Suppressor macrophage treated with lipopolysaccharide for 4 hours (primary cell): ENCODE measurements at places on chromosomes 16 and 17.

DNA sequence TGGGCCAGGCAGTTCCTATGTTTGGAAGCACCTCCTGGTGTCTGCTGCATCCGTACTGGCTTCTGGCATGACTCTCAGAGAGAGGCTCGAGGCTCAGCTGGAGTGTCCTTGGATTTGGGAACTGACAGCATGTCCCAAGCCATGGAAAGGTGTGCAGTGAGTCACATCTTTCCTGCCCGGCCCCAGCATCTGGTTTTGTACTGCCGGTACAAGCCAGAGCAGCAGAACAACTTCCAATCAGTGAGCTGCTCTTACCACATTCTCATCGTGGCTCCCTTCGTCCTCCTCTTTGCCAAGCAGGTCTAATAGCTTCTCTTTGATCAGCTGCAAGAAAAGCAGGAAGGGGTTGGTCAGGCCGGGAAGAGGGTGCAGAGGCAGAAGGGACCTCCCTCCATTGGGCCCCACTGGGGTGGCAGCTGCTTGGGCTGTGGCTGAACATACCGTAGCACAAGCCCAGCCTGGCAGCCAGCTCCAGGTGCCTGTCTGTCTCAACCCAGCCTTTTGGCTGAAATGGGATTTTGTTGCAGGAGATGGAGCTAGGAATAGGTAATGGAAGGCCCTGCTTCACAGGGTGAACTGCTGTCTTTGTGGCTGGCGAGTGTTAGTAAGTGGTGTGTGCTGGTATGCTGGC is 24.2 kb downstream of the SPACA3 start:
- no peak for DNase-seq

DNA sequence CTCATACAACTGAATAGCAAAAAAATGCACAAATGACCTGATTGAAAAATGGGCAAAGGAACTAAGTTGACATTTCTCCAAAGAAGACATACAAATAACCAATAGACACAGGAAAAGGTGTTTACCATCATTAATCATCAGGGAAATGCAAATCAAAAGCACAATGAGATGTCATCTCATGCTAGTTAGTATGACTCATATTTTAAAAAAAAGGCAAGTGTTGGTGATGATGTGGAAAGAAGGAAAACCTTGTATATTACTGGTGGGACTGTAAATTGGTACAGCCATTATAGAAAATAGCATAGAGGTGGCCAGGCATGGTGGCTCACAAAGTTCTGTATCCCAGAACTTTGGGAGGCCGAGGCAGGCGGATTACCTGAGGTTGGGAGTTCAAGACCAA is 232.5 kb upstream of the ZFHX3 start:
- no peak for DNase-seq

DNA sequence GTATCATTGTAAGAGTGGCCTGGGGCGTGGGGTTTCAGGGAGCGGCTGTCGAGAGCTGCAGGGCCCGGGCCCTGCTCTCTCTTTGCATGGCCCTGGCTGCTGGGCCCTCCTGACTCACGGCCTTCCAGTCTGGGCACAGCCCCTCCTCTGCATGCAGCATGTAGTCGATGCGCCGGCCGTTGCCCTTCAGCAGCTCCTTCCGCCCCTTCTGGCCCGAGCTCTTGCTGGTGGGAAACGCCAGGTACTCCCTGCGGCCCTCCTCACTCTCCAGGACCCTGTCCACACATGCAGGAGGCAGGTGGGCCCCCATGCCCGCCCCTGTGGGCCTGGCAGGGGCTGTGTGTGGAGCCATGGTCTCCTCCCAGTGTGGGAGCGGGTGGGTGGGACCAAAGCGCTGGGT is 50.7 kb downstream of the PRMT7 start:
- no peak for DNase-seq

DNA sequence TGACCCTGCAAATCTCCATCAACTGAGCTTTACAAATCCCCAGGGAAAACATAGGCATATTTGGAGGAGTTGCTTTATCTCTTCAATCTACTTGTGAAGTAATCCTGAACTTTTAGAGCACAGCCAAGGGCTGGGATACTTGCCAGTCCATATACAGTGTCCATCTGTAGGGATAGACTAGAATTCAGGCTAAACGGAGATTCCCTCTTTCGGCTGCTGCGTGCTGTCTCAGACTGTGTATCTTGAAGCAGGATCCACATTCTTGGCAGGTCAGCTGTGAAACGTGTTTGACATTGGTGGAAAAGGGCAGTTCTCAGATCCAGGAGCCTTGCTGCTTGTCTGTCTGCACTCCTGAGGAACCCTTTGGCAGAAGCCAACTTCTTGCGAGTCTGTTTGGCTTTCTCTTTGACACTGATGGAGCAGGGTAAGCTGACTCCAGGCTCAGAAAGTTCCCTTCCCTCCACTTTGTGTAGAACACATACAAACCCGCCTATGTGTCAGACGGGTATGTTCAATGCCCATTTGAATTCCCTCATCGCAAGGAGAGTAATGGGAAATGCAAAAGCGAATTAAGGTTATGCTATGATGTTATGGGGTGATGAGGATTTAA is 221.8 kb downstream of the MAP2K4 start:
- DNase-seq: no peak

GRCh38 chr16:66898207-66898606 is 17.9 kb downstream of the PDP2 start:
- DNase-seq: no peak

GRCh38 chr17:73384926-73385325 is 73.1 kb upstream of the CDC42EP4 start:
- no peak for DNase-seq

DNA sequence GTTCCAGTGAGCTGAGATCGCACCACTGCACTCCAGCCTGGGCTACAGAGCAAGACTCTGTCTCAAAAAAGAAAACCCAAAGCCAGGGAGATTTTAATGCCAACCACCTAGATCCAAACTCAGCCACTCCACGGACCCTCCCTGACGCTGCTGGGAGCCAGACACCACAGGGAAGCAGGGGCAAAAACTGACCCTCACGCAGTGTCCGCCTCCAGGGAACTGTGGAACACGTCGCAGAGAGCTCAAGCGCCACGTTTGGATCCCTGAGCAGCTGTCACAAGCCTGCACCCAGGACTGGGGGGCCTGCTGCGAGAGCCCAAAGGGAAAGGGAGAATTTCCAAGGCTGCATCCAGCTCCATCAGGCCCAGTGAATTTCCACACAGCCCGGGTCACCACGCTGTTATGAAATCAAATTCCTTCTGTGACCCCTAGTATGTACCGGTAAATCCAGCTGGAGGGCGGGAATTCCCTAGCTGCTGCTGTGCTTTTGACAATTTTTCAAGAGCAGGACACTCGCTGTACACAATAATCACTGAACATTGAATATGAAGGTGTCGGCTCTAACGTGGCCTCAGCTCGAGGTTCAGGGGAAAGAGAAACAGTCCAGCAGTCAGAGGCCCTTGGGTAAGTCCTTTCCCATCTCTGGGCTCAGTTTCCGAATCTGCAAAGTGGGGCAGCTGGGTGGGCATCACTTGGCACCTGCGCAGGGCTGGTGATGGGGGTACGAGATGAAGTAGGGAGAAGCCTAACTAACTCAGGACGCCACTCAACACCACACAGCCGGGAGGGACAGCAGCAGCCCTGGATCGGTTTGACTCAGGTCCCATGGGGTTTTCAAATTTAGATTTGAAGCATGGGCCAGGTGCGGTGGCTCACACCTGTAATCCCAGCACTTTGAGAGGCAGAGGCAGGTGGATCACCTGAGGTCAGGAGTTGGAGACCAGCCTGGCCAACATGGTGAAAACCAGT is 8.6 kb downstream of the CARHSP1 start:
- no peak for DNase-seq

DNA sequence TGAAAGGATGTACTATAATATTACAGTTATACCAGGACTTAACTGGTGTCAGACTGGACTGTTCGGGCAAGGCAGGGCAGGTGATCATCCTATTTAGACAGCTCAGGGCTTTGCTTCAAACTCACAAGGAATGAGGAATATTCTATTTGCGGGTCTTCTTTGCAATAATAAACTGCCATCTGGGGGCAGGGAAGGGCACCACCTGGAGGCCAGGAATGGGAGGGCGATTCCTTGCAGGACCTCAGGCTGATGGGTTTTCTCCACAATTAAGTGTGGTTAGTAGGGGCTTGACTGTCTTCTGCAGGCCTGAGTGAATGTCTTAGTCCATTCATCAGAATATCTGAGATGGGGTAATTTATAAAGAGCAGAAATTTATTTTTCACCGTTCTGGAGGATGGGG is 424.1 kb downstream of the CA10 start:
- peak; percentile 8 for DNase-seq

GRCh38 chr17:14427900-14428647 is 127.2 kb downstream of the HS3ST3B1 start:
- no peak for DNase-seq

DNA sequence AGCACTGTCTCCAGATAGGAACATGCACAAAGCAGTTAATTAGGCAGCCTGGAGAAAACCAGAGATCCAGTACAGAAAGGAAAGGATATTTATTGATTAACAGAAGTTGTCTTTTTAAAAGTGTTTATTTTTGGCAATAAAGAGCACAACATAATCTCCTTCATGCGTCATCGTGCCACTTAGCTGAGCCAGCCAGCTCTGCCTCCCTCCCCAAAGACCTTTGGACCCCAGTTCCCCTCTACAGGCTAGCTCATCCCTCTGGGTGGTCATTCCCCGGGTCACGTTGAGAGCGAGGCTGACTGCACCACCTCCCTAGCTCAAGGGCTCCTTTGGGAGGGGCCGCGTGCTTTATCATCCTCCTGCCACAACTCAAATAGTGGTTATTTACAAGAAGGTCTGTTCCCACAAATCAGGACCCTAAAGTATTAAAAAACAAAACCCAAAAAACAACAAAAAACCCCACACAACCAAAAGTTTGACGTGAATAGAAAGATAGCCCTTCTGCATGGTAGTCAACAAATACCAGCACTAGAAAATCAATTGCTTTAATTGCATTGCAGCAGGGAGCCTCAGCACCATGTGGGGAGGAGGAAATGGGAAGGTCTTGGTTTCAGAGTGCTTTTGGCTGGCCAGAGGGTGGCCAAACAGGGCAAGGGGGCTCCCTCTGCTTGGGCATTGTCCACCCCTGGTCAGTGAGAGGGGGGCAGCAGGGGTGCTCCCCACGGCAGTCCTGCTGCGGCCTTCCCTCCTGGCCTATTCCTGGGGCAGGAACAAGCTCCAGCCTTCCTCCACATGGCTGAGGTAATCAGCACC is 9.6 kb downstream of the POLR2C start:
- DNase-seq: no peak

- no peak for DNase-seq
Observed at GRCh38 chr17:11493936-11494335, 104.3 kb upstream of the DNAH9 start.

DNA sequence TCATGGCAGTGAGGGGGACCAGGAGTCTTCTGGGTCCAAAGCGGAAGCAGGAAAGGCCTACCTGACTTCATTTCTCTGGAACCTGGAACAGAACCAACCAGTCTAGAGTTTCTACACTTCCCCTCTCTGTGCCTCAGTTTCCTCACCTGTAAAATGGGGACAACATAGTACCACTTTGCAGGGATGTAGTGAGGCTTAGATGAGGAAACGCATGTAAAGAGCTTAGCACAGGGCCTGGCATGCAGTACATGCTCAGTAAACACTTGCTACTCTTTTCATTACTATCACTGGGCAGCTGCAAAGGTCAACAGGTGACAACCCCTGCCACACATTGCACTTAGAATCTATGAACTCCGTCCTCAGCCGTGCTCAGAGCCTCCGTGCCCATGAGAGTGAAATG is 24.2 kb downstream of the MYO15A start:
- no peak for DNase-seq

DNA sequence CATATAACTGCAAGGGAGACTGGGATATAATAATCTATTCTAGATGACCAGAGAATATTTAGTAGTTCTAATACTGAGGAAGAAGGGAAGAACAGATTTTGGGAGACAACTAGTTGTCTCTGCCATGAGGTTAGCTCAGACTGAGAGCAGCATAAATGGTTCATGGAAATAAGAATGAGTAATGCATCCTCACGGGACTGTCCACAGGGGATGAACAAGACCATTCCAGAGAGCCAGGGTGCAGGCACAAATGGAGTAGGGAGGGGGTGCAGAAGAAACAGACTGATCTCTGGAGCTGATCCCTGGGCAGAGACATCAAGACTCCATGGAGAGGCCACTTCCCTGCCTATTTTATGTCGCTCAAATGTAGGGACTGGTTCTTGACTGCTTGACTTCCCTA is 30.4 kb downstream of the NLRC5 start:
- no peak for DNase-seq

DNA sequence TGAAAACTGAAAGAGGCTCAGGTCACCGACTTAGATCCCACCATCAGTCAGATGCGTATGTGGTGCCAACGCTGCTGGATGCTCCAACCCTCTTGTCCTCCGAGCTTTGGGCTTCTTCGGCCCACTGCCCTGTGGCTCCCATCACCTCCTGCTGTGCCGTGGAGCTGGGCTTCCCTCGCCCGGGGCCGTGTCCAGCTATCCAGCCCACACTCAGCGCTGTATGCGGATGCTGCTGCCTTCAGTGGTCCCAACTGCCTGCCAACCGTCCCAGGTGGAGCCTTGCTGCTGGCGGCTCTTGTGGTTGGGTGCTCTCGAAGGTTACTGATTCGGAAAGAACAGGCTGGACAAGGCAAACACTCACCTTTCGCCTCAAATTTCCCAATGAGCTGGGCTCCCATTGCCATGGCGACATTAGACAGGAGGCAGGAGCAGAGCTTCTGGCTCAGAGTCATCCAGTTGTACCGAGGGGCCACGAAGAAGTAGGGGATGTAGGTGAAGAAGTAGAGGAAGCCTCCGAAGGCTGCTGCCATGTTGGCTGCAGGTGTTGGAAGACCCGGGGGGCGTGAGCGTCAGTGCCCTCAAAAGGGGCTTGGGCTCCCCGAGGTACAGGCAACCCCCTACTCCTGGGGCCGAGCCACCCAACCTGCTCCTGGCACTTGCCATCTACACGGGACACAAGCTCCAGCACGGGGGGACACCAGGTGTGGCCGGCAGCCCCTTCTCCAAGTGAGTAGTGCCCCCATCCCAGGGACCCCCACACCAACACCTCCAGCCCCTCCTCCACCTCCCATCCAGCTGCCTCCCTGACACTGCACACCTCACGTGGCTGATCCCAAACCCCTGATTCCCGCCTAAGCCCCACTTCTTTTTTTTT is 32.2 kb downstream of the ABCA3 start:
- DNase-seq: no peak

- DNase-seq: peak; percentile 64
Observed at GRCh38 chr16:15494236-15494635, 59.8 kb downstream of the BMERB1 start.

DNA sequence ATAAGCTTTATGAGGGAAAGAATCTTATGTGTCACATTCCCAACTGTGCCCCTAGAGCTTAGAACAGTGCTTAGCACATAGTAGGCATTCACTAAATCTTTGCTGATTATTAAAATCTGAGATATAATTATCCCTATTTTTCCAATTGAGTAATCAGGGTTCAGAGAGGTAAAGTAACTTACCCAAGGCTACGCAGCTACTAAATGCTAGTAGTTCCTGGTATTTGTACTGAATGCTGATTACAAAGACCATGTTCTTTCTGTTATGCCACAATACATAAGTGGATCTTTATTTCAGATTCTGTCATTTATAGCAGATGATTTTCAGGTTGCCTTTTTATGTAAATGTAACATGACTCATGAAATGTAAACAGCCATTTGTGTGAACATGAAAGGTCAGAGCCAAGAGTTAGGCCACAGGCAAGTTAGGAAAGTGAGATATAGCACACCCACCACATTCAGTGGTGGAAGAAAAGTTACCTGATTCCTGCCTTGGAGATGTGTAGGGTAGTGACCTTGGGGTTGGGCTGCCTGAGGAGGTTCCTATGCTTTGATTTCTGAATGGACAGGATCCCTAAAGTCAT is 77.2 kb downstream of the FTO start:
- no peak for DNase-seq
